ENCODE measurements at places on chromosomes 1 and 21. TPM values are rescaled to one million over a fixed set of nuclear protein-coding genes. Genes with fewer than 3 reads are reported as not detected.

Gene RNU1-3
- under 0.01 TPM for total RNA-seq

Gene SLC25A34
- 0.65 TPM for total RNA-seq

Gene CADM3
- 6.0 TPM for total RNA-seq

Gene DVL1
- 31.3 TPM for total RNA-seq

Gene MSH4
- total RNA-seq = 0.16 TPM

Gene KCTD3
- 45.6 TPM for total RNA-seq

Gene SPRR2E
- total RNA-seq = not detected

Gene KDF1
- total RNA-seq = not detected

Gene GSTM4
- 8.7 TPM for total RNA-seq

Gene ERRFI1
- 46.4 TPM for total RNA-seq

Gene CYP4A11
- not detected for total RNA-seq

Gene DISC1
- total RNA-seq = 4.7 TPM

Gene RNU1-1
- total RNA-seq = 2,882 TPM

Gene LAMC1
- total RNA-seq = 564 TPM

Gene POTED
- total RNA-seq = not detected

Gene SHISA4
- 20.9 TPM for total RNA-seq

Gene ABCG1
- total RNA-seq = 0.08 TPM

Gene CLCA4
- not detected for total RNA-seq

Gene FCRLA
- not detected for total RNA-seq
